ENCODE measurements at places on chromosomes 7 and 10.

DNA sequence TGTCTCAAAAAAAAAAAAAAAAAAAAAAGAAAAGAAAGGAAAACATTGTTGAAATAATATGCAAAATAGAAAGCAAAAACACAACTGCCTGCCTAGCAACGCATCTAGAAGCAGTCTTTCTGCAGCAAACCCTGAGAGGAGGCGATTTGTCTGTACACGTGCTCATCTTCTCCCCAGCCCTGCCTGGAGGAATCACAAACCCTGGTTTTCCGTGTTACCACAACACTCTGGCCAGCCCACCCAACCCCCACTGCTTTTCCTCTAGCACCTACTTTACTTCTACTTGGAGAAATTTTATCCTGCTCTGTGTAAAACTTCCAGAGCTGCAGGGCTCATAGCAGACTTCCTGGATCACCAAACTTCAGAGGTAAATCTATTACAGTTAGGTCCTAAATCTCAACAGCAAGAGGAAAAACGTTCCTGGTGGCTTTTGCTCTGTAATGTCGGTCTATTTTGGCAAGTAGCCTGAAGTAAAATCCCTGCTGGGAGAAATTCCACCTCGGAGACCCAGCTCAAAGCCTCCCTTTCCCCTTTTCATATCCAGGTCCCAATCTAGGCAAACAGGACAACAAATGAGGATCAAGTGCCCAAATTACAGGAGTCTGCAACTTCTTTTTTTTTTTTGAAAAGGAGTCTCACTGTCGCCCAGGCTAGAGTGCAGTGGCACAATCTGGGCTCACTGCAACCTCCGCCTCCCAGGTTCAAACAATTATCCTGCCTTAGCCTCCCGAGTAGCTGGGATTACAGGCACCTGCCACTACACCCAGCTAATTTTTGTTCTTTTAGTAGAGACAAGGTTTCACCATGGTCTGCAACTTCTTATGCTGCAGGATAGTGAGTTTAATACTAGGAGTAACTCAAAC, 91.6 kb downstream of the DNMBP start:
- DNase-seq: no peak

- no peak for DNase-seq
Measured at GRCh38 chr10:113954409-113954808, 89.3 kb upstream of the ADRB1 start.

GRCh38 chr10:96252730-96253129, 18.6 kb downstream of the BLNK start:
- no peak for DNase-seq

DNA sequence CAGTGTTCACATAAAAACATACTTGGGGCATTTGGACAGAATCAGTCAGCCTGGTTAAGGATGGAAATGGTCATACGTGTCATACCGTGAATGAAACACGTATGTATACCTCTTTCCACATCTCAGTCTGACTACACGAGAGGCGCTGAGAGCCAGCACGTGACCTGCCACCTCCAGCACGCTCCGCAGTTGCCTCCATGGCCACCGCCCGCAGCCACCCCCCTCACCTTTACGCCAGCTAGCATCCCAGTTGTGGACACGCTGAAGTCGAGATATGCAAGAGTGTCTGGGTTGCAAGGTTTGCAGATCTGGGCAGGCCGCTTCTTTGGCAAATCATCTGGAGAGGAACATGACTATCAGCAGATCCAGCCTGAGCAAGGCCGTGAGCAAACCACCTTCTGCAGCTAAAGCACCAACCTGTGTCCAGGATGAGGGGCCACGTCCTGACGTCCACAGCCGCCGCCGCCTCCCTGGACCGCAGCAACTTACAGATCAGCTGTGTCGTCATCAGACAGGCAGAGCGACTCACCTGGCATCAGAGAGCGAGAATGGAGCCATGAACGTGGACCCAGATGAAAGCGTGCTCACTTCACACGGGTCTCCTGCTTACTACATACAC, 209.4 kb downstream of the ZMYND11 start:
- no peak for DNase-seq

GRCh38 chr7:32088451-32088881, 18.3 kb upstream of the PDE1C start:
- no peak for DNase-seq

GRCh38 chr10:77233466-77233865, 404.1 kb downstream of the KCNMA1 start:
- no peak for DNase-seq

- DNase-seq: no peak
Measured at GRCh38 chr7:152189061-152189460, 163.6 kb downstream of the GALNT11 start.

- DNase-seq: no peak
Measured at GRCh38 chr10:30806850-30807249, 177.3 kb upstream of the LYZL2 start.

DNA sequence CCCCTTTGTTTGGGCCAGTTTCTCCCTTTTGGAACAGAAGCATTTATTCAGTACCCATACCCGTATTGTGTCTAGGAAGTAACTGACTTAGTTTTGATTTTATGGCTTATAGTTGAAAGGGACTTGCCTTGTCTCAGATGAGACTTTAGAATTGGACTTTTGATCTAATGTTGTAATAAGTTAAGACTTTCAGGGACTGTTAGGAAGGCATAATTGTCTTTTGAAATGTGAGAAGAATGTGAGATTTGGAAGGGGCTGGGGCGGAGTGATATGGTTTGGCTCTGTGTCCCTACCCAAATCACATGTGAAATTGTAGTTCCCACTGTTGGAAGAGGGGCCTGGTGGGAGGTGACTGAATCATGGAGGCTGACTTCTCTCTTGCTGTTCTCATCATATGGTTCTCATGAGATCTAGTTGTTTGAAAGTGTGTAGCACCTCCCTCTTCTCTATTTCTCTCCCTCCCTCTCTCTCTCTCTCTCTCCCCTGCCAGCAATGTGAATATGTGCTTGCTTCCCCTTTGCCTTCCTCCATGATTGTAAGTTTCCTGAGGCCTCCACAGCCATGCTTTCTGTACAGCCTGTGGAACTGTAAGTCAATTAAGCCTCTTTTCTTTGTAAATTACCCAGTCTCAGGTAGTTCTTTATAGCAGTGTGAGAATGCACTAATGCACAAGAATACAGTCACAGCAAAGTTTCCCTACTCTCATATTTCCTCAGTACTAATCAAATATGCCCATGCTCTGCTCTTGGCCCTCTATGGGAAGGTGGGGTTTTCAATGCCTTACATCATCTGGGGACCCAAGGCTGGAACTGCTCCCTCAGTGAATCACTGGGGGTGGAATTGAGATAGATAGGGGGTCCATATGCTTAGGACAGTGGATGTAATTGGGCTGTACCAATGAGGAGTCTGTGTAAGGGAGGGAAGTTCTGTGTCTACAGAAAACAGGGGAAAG, 17.2 kb upstream of the AKR1C1 start:
- no peak for DNase-seq

GRCh38 chr7:105617280-105618015, 36.2 kb upstream of the EFCAB10 start:
- no peak for DNase-seq

- no peak for DNase-seq
Measured at GRCh38 chr10:103181244-103181643, 11.8 kb downstream of the NT5C2 start.

DNA sequence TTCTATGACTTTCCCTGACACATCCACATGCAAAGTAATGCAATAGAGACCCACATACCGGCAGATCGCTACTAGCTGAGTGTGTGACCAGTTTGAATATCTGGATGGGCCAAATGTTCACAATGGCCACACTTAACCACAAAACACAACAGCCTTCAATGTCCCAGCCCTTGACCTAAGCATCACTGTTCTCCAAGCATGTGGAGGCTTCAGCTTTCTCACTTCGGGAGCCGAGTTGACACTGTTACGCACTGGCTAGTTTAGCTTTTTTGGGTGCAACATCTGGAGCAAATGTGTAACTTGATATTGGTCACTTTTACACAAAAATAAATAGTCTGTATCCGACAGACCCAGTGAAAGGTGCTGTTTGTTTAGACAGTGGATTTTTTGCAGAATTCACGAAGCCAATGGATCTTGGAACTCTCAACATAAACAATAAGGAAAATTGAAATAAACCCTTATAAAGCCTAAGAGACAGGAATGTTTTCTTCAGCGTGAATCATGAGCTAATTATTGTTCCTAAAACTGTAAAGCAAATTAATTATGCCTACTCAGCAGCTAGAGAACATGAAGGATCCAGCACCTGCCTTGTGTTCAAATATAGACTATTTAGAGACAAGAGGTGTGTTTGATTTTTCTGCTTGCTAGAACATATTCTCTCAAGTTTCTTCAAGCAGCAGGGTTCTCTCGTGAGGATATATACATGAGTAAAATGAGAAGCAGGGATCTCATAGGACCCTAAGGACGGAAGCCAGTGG, 117.6 kb upstream of the JCAD start:
- no peak for DNase-seq

GRCh38 chr7:1802899-1803298, 132.8 kb downstream of the ELFN1 start:
- no peak for DNase-seq

- no peak for DNase-seq
Measured at GRCh38 chr7:151283302-151283701, 34.8 kb upstream of the SMARCD3 start.

GRCh38 chr7:147308539-147308938, 1191.9 kb downstream of the CNTNAP2 start:
- DNase-seq: no peak

GRCh38 chr10:112637901-112638300, 190.9 kb downstream of the VTI1A start:
- DNase-seq: no peak

GRCh38 chr10:28839600-28840007, 162.3 kb downstream of the BAMBI start:
- DNase-seq: no peak

DNA sequence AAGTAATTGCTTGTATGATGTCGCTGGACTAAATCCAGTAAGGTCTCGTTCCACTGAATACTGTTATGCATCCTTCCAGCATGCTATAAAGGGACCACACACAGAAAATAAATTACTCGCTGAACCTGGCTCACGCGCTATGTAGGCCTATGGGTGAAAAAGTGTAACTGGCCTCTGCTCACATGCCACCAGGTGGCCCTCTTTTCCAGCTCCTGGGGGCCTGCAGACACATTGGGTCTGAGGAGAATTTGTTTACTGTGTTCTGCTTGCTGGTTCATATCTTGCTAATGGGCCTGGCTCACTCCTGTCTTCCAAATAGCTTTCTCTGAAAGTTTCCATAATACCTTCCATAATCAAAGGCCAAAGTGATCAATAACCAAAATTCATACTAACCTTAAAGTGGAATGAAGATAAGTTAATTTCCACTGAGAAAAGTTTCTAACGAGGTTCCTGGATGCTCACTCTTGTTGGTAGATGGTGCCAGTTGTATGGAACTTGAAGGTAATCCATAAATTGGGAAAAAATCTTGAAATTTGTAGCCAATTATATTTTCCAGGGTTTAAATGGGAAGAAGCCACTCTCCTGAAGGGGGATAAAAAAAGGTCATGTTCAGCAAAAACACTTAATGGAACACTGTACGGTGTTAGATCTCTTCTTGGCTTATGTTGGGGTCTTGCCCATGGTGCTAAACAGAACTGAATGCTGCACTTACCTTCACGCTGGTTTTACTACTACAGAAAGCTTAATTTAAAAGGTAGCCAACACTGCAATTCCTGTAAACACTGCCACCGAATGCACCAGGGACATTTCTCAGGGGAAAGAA, 27.0 kb upstream of the ZPBP start:
- DNase-seq: no peak

DNA sequence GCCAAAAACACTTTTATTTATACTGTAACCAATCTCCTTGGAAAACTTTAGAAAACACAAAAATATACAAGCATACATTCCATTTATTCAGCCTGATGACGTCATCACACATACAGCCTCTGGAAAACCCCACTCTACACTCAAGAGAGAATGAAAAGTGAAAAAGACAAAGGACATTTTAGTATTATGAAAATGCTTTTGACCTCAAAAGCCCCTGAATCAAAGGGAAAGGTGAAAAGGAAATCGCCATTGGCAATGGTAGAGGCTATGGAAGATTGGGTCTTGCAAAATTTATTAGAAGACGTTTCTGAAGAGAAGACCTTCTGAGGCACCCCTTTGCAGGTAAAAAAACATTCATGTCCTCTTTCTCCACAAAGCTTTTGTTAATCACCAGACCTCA, 82.9 kb upstream of the STRIP2 start:
- no peak for DNase-seq

GRCh38 chr10:97584798-97585438, 729 bp downstream of the HOGA1 start:
- DNase-seq: no peak

DNA sequence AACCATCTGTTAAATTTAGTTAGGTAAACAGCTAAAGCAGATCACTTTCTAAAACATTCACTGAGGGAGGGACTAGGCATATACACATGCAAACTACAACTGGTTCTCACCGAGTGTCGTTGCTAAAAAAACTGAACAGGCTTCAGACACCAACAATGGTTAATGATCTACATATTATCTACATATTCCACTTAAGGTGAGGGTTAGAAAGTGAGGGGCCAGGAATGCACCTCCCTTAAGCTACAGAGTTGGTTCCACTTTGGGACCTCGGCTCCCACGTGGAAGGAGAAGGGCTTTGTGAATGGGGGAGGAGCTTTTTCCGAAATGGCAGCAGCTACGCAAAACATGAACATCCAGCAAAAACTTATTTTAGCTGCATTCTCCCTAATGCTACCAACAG, 5.8 kb downstream of the CTBP2 start:
- DNase-seq: no peak

GRCh38 chr10:108616559-108617285, 1306.6 kb downstream of the XPNPEP1 start:
- DNase-seq: no peak

DNA sequence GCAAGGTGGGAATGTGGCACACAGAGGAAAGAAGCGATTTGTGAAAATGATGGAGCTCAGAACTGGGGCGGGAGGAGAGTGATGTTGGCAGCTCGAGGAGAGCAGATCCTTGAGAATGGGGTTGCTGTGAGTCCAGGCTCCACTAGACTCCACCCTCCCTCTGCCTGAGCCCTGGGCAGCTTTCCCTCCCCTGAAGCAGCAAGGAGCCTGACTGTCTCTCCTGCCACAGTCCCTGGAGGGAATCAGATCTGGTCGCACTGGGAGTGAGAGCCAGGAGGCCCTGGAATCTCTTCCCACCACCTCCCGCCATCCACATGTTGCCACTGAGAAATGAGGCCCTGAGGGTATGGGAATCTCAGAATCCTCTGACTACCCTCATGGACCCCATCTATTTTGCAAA, 362.7 kb downstream of the PLXNA4 start:
- no peak for DNase-seq

GRCh38 chr10:129501652-129502436, 34.8 kb downstream of the MGMT start:
- peak; percentile 26 for DNase-seq

DNA sequence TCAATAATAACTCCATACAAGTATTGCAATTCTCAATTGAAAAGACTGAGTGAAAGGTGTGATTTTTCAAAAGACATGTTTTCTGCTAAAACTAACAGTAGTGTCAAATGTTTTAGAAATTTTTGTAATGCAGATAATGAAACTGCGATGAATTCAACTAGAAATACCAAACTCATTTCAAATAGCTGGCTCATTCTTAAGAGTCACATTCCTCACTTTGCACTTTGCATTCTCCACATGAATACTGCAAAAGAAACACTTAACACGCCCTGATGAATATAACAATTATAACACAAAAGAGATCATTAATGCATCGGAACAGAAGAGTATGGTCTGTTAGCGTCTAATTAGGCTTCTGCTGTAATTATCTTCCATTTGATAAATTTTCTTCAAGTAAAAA, 15.5 kb upstream of the TSPAN12 start:
- no peak for DNase-seq

GRCh38 chr10:27743877-27744801, 1.5 kb downstream of the MKX start:
- DNase-seq: no peak

GRCh38 chr7:101581891-101582290, 47.2 kb downstream of the MYL10 start:
- no peak for DNase-seq

Measured in GM19239 (cell line).